ENCODE measurements at places on chromosomes 12 and 14.

- DNase-seq, result no peak
Measured at GRCh38 chr14:103081951-103082350, 2.1 kb upstream of the LBHD2 start.

GRCh38 chr12:108911915-108912314 lies 32.0 kb downstream of the DAO start:
- DNase-seq, result no peak

DNA sequence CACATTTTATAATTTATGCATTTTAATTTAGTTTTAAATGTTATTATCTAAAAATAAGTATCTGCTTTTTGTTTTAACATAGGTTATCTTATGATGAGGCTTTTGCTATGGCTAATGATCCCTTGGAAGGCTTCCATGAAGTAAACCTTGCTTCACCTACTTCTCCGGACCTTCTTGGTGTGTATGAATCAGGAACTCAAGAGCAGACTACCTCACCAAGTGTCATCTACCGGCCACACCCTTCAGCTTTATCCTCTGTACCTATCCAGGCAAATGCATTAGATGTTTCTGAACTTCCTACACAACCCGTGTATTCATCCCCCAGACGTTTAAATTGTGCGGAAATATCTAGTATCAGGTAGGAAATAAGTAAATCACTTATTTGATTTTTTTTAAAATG lies 16.6 kb downstream of the RAB3IP start:
- DNase-seq, result no peak

- no peak for DNase-seq
Measured at GRCh38 chr12:3455312-3455711, 35.7 kb upstream of the PRMT8 start.

DNA sequence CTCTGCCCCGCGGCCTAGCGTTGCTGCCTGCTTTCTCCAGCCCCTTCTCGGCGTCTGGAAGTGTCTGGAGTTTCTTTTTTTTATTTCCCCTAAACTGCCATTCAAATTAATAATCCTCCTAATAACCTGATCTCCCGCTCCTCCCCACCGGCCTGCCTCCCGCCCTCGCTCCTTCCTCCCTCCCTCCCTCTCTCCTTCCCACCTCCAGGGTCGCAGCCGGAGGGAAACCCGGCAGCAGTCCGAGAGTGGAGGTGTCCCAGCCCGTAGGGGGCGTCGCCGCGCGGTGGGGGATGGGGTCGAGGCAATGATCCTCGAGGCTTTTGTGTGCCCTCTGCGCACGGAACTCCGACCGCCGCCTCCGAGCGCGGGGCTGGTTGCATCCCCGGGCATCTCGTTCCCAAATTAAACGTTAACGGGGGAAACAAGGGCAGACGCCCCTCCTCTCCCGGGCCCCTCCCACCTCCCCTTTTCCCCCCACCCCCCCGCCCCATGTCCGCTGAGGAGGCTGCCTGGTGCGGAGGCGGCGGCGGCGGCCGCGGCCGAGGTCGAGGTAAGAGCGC lies 1.0 kb upstream of the SOCS2 start:
- peak; percentile 59 for DNase-seq
